Motor neuron (in vitro differentiated cells): ENCODE measurements at places on chromosomes 3 and 15. TPM values are rescaled to one million over a fixed set of nuclear protein-coding genes. Genes with fewer than 3 reads are reported as not detected.

DNA sequence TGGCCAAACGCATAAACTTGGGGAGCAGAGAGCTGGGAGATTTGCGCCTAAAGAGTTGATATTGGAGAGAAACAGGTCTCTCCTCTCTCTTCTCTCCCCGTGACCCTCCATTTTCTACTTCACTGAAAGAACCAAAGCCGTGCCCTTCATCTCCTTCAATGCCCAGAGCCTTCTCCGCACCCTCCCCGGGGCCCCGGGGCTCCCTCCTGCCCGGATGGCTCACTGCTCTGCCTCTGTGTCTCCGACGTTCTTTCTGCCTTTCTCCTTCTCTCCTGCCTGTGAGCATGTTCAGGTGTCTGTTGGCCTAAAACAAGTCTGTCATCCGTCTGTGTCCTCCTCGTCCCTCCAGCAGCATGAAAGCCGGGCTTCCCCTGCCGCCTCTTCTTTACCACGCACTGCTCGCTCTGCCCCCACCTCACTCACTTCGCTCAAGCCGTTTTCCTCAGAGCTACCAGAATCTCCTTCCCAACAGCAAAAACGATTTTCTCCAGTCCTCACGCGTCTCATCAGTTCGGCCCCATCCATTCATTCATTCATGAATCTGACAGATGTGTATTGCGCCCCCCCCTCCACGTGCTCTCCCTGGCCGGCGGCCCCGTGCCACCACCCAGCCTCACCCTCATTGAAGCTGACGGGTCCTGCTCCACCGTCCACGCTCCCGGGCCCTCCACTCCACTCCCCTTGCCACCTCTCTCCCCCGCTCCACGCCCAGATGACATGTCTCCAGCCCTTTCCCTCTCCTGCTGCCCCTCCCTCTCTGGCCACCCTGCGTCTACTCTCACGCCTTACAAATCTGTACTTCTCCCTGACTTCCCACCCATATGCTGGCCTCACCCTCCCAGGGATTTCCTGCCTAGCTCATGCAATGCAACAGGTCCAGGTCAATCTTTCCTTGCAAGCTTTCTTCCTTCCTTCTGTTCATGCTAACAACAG, 10.2 kb downstream of the MUC4 start:
- peak; percentile 38 for ATAC-seq

- ATAC-seq = no peak
Measured at GRCh38 chr3:132822837-132823236, 100.6 kb upstream of the NPHP3 start.

DNA sequence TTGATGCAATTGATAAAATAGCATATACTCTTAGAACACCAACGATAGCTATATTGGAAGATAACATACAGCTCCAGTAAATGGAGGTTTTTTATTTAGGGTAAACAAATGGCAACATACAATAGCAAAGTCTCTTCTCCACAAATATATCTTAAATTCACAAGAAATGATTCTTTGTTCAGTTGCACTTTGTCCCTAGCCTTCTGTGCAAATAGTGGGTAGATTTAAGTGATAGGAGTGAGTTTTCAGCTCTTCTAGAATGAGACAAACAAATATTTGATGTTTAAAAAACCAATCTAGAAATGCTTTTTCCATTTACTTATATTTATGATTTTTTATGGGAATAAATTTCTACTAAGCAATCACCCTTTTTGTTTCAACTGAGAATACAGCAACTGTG, 253.8 kb downstream of the NEK10 start:
- no peak for ATAC-seq

GRCh38 chr3:82558081-82558480, 796.6 kb upstream of the GBE1 start:
- no peak for ATAC-seq

DNA sequence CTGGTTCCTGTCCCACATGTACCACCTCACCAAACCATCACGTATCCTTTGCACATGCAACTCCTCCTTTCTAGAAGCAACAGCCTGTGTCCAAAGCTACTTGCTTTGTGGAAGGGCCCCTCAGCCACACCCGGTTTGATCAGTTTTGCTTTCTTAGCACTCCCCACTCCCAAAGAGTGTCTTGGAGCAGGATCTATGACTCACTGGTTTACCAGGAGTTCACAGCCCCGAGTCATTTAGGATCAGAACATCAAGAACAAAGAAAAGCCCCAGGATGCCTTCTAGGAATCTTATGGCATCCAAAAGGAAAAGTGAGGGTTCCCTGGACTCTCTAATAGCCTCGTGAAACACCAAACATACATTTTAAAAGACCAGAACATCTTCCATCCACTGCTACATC, 50.7 kb upstream of the IGF1R start:
- no peak for ATAC-seq

DNA sequence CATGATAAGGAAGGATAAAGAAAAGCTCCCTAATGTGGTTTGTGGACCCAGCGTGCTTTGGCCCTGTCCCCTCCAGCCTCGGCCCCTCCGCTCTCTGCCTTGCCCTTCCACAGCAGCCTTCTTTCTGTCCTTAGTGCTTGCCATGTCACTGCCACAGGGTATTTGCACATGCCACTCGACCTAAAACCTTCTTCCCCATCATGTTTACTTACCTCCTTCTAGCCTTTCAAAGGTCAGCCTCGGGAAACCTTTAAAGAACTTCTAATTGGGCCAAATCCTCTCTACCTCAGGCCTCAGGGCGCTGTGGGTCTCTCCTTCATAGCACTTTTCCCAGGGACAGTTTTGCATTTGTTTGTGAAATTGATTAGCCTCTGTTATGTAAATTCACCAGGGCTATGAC, 73.0 kb downstream of the SCN11A start:
- peak; percentile 27 for ATAC-seq

- no peak for ATAC-seq
Measured at GRCh38 chr3:48475188-48475587, 28.7 kb downstream of the ATRIP start.

Gene TRPC1
- 20.8 and 25.5 TPM in 2 replicates for total RNA-seq

Gene HRH1
- total RNA-seq = 11.5 and 12.7 TPM in 2 replicates
